Endothelial cell (in vitro differentiated cells): ENCODE measurements at places on chromosomes 2 and 18. TPM values are rescaled to one million over a fixed set of nuclear protein-coding genes. Genes with fewer than 3 reads are reported as not detected.

DNA sequence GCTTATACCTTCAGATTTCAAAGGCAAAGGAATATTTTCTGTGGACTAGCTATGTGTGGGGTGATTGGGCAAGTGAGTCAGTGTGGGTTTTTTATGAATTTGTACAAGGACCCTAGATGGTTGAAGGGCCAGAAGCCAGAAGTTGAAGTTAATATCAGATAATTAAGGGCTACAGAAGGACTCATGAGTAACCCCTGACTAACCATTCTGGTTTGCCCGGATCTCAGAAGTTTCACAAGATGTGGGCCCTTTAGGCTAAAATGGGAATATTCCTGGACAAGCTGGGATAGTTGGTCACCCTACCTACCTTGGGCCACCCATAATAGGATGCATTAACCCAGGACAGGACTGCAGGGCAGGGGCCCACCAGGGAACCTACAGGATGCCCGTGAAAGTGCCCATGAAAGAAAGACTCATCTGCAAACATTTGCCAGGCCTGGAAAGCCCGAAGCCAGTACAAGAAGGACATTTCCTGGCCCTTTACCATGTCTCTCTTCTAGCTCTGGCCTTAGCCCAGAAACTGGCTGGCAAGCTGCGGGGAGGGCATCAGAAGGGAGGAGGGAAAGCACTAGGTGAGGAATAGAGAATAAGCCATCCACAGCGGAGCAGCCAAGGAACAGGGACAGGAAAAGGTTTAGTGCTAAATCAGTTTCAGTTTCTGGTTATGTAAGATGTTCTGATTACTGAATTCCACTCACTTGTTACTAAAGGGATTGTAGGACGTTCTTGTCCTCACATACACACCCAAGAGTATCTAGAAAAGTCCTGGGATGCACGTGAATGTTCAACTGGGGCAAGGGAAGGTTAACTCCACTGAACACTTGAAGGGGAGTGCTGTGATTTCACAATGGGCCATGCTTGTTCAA, 33.6 kb downstream of the GCG start:
- DNase-seq = no peak

GRCh38 chr2:226733927-226734564, 65.6 kb downstream of the IRS1 start:
- no peak for DNase-seq

DNA sequence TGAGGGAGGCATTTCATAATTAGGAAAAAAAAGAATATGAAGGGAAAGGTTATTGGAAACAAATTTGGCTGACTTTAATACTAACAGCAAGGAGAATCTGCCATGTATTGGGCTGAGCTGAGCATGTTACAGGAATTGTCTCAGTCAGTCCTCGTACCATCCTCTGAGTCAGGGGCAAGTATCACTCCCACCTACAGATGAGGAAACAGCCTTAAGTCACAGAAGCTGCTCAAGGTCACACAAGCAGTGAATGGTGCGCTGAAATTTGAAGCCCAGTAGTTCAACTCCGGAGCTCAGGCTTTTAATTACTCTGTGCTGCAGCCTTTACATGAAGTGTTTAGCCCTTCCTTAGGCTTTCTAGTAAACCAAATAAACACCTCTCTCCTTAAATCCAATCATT, 17.3 kb downstream of the PROKR1 start:
- no peak for DNase-seq

GRCh38 chr2:104757056-104757455, 96.9 kb upstream of the POU3F3 start:
- no peak for DNase-seq

Gene SCN3A
- total RNA-seq = 0.38 TPM
